ENCODE measurements at places on chromosomes 4 and X.

GRCh38 chr4:10664408-10664807 lies 20.2 kb downstream of the CLNK start:
- DNase-seq: no peak

- no peak for DNase-seq
Measured at GRCh38 chr4:129328162-129328561, 232.2 kb downstream of the C4orf33 start.

DNA sequence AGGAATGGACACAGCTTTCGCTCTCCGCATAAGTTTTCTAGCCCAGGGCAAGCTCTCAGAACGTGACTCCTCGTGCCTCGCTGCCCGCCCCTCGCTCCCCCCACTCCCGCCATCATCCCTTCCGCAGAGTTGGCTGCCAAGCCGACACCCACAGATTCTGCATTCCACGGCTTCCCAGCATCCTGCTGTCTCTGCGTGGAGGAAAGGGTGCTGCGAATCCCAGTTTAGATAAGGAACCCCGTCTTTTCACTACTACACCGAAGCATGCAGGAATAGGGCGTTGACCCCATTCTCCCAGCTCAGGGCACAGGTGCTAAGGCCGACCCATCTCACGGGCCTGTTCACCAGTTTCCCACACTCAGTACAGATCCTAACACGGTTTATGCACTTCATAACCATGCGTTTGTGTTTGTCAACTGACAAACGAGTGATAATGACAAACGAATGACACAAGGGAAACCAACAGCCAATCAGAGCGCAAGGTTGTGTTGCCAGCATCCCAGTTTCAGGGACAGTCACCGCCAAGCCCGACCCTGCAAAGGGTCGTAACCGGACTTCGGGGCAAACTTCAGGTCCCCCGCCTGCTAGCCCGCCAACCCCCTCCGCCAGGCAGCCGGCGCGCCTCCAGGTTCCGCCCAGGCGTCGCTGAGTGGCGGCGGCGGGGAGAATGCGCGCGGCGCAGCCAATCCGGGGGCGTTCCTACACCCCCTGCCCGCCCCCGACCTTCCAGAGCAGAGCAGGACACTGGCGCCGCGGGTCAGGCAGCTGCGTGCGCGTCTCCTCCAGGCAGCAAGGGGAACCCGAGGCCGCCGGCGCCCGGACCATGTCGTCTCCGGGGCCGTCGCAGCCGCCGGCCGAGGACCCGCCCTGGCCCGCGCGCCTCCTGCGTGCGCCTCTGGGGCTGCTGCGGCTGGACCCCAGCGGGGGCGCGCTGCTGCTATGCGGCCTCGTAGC lies at the start of gene CYP2U1:
CYP2U1 (plus strand) TSS at position 729 of the 954 bp plus-strand sequence; CDS start at position 824, 95 bp downstream.
- peak; percentile 76 for DNase-seq

DNA sequence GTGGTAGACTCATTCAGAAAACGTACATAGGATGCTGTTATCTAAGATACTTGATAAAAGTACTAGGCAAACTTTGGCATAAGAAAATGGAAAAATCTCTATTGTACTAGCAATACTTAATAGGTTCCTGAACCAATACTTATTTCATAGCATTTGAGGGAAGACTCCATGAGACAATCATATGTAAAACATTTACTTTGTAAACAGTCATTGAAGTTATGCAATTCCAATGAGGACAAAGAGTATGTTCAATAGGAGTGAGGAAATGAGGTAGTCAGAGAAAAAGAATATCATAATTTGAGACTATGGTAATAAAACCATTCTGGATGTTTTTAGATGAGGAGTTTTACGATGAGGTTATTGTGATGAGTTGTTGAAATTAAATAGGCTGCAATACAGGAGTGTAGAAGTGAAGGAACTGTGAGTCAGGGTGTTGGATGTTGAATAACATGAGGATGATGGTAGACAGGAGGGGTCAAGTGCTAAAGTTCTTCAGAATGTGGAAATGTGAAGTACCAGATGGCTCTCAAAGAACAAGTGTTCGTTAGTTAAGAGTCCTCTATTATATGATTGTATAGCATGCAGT lies 397.9 kb downstream of the PPP3CA start:
- DNase-seq: no peak

DNA sequence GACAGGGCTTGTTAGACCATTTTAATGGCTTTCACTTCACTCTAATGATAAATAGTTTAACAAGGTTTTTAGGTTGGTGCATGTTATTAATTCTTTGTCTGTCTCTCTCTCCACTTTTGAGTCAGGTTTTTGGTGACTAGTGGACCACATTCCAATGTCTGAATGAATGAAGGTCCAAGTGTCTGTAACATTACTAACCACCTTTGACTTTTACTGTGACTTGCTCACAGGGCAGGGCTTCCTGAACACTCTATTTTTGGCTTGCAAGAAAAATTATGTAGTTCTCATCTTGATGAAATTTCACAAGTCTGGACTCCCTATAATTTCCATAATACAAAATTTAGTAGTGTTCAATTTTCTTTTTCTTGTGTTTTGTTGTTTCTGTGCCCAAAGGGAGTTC lies 78.9 kb upstream of the BMPR1B start:
- no peak for DNase-seq

DNA sequence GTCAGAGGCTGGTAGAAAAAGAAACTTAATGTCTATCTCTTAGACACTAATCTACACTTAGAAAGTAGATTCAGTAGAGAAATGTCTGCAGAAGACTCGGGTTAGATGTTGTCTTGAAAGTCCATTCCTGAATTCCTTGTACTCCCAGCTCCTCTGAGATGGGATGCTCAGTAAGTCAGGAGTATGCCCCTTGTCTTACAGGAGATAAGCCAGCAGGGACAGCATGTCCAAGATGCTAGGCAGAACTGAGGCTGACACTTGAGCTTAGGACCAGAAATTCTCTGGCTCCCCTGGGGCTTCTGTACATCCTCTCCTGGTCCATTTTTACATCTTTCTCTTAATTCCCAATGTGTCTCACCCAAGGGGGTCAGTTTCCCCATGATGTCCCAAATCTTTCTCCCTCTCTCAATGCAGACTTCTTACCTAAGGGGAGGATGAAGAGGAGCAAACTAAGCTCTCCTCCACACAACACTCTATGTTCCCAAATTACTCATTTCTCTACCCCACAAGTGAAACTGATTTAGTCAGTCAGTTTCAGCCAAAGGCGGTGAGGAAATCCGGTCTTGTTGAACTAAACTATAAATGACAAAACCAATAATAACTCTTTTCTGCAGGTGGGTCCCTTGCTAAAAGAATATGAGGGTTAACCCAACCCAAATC lies 558.2 kb upstream of the DIPK2B start:
- no peak for DNase-seq

DNA sequence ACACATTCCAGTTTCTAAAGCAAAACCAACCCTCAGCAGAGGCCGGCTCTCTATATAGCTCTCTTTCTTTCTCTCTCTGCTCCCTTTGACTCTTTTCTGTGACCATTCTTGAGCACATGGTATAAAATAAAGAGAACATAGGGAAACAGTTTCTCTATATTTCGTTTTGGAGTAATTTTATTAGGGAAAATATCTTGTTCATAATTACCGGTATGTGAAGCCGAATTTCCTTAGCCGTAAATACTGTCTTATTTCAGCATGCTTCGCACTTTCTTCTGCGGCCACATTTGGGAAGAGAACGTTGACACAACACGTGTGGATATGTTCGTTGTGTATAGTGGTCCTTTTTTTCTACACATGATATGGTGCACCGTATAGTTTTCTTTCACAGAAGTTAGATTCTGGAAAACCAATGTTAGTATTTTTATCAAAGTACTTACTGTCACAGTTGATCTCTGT lies 4.9 kb upstream of the LEF1 start:
- DNase-seq: no peak

GRCh38 chr4:180751009-180751408 lies 1492.2 kb upstream of the TENM3 start:
- DNase-seq: no peak

DNA sequence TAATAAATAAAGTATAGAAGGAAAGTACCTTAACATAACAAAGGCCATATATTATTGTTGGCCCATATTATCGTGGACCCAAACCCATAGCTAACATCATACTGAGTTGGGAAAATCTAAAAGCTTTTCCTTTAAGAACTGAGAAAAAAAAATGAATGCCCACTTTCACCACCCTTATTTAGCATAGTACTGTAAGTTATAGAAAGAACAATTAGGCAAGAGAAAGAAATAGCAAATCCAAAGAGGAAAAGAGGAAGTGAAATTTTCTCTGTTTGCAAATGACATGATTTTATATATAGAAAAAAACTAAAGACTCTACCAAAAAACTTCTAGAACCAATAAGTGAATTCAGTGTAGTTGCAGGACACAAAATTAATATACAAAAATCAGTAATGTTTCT lies 1854.6 kb downstream of the PCDH7 start:
- DNase-seq: no peak

- DNase-seq: no peak
Measured at GRCh38 chr4:127771535-127772275, 10.4 kb upstream of the HSPA4L start.

- DNase-seq: no peak
Measured at GRCh38 chr4:158074851-158075250, 98.0 kb downstream of the GASK1B start.

GRCh38 chr4:138672393-138672976 lies 343.1 kb upstream of the NOCT start:
- no peak for DNase-seq

DNA sequence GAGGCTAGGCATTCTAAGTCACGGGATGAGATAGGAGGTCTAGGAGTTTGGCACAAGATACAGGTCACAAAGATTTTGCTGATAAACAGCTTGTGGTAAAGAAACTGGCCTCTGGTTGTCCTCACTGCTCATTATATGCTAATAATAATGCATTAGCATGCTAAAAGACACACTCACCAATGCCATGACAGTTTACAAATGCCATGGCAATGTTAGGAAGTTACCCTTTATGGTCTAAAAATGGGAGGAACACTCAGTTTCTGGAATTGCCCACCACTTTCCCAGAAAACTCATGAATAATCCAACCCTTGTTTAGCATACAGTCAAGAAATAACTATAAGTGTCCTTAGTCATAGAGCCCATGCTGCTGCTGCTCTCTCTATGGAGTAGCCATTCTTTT lies 286.9 kb downstream of the ZNF674 start:
- DNase-seq: no peak

DNA sequence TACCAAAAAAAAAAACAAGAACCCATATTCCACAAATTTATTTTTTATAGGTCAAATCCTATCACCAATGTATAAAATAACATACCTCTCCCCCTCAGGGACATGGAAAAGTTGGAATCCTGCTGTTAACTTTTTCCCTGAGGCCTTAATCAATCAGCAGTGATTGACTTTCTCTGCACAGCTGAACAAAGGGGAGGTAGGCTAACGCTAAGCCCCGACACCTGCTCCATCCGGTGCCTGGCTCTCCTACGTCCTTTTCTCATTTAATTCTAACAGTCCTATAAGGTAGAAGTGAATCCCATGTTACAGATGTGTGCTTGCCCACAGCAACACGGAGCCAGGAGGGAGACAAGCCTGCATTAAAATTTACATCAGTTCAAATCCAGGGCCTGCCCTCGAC lies 2.8 kb downstream of the CENPU start:
- no peak for DNase-seq

GRCh38 chrX:94288325-94288724 lies 614.3 kb downstream of the FAM133A start:
- DNase-seq: no peak
